Hepatocyte (in vitro differentiated cells): ENCODE measurements at places on chromosomes 5 and 9. TPM values are rescaled to one million over a fixed set of nuclear protein-coding genes. Genes with fewer than 3 reads are reported as not detected.

Gene ADGRD2
- total RNA-seq = not detected in 2 replicates

Gene GHR
- total RNA-seq = 22.5 and 24.3 TPM in 2 replicates

- no peak for DNase-seq
Observed at GRCh38 chr9:73347720-73348119, 196.1 kb downstream of the ANXA1 start.

DNA sequence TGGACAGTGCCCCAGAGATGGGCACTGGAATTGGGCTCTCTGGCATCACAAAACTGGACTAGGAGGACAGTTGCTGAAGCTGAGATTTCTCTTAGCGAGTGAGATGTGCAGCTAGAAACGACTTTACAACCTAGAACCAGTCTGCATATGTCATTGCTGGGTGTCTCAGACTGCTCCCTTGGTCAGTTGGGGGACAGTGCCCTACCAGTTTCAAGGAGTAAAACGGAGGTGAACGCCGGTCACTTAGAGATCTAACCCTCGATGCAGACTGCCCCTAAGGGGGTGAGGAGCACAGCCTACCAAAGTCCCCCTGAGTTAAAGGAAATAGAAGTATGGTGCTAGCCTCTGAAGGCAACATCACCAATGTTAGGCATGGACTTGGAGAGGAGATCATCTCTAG is 704.4 kb upstream of the CDH9 start:
- no peak for DNase-seq

DNA sequence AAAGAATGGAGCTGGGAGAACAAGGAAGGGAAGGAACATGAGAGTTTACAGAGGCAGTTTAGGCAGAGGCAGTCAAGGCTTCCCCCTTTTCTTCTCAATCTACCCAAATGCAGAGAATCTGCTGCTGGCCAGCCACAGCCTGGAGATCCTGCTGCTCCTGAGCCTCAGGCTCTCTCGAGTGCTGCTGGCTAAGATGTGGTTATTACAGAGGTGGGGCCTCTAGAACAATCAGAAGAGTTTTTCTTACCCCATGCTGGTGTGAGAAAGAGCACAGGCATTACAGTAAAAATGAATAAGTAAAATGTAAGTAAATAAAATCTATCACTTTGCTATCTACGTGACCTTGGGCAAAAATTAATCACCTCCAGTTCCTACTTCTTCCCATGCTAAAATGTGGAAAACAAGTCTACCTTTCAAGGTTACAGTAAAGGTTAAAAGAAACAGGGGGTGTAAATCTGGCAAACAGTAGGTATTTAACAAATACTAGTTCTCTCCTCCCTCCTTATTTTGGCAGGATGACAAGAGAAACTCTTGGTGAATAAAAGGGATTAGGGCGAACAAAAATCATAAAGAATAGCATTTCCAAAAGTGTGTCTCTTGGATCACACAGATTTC is 31.1 kb downstream of the FBXW11 start:
- no peak for DNase-seq

- DNase-seq = no peak
Observed at GRCh38 chr5:121967187-121967586, 5.4 kb downstream of the SRFBP1 start.

- no peak for DNase-seq
Observed at GRCh38 chr5:109844695-109845094, 155.0 kb downstream of the MAN2A1 start.

GRCh38 chr9:7791394-7791793 is 8.2 kb downstream of the DMAC1 start:
- DNase-seq = no peak

- DNase-seq = no peak
Observed at GRCh38 chr5:97281257-97281656, 98.2 kb upstream of the RIOK2 start.
